ENCODE measurements at places on chromosomes 6 and 20.

- no peak for DNase-seq
Measured at GRCh38 chr6:5995949-5996713, 10.6 kb downstream of the NRN1 start.

DNA sequence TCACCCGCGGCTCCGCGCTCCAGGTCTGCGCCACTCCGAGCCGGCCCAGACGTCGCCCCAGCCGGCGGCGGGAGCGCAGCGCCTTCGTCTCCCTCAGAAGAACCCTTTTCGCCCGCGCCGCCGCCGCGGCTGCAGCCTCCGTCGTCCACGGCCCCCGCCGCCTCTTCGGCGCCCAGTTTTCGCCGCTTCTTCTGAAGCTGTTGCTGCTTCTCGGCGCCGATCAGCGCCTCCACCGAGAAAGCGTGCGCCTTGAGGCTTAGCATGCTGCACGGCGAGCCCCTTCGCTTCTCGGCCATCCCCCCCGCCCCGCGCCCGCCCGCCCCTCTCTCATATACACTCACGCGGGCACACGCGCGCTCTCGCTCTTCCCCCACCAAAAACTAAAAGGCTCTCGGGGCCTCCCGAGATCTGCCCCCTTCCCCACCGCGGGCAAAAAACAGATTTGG lies 489 bp downstream of the TBX18 start:
- DNase-seq = no peak

DNA sequence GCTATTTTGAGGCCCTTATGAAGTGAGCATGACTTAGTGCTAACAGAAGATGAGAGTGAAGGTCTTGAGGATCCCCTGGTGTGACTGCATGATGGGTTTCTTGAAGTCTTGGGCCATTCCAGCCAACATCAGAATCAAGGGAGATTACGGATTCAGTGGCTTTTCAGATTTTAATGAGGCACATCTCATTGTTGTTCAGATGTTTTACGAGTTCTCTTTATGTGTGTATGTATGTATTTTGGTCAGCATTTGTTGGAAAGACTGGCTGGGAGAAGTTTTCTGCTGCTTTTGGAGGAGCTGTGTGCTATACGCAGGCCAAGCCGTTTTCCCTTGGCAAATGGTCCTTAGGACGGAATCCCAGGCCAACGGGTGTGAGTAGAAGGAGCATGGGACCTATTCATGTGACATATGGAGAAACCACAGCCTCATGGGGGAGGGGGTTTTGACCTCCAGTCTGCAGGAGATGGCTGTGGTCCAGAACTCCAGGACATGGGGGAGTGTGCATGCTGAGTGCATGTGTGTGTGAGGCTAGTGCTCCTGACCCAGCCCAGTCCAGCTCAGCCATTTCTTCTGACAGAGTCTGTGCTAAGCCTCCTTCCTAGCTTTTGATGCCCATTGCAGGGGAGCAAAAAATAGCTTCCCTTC lies 35.3 kb downstream of the CHMP4B start:
- no peak for DNase-seq

DNA sequence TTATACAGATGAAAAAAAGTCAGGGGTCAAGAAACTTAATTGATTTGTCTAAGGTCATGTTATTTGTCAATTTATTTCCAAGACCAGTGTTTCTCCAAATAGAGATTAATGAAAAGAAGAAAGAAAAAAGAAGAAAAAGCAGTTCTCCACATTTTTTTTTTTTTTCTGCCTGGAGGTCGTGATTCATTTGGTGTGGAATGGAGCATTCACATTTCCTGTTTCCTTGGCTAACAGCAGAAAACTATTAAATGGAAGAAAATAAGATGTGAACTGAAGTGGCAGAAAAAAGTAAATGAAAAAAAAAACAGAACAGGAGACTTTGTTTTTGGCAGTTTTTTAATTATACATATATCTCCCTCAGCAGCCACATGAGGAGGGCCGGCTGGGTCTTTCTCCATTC lies 470.8 kb upstream of the ZNF337 start:
- DNase-seq = no peak

- no peak for DNase-seq
Measured at GRCh38 chr20:35091816-35092523, 637 bp downstream of the TRPC4AP start.

GRCh38 chr20:38420388-38421085 lies 14.6 kb downstream of the SNHG17 start:
- DNase-seq = no peak

DNA sequence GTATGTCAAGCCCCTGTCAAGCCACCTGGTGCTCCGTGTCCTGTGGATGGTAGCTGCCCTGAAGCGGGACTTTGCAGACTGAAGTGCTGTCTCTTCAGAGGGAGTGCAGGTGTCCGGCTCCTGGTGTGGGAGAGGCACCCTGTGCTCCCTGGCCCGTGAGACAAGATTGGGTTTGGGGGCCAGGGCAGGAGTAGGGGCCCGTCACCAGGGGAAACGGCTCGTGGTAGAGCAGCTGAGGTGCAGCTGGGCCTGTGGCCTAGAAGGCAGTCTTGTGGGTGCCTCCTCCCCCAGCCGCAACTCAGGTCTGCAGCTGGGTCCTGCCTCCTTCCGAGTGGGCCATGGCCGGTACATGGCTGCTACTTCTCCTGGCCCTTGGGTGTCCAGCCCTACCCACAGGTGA lies at the start of gene PTCRA:
TSS of gene PTCRA (plus strand) at position 322 of the 400 bp plus-strand sequence. CDS start at position 339, 17 bp downstream.
- no peak for DNase-seq

GRCh38 chr20:60480950-60481742 lies 522.9 kb downstream of the CDH26 start:
- DNase-seq = no peak

DNA sequence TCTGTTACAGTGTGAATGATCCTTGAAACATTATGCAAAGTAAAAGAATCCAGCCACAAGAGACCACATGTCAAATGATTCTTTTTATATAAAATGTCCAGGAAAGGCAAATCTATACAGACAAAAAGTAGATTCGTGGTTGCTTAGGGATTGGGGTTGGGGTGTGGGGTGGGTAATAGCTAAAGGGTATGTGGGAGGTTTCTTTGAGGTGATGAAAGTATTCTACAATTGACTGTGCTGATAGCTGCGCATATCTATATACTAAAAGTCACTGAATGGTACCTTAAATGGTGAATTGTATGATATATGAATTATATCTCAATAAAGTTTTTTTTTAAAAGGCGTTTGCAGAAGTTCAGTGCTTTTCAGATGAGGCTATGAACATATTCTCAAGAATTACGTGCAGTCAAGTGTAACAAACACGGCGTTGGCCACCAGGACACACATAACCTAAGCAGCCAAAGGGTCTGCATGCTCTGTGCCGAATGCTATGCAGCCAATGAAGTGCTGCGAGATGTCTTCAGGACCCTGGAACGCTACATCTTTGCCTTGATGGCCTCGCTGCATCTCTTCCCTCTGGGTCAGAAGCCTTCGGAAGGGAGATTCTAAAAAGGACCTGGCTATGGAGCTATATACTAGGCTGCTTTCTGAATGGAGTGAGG lies 96.9 kb downstream of the SCML4 start:
- DNase-seq = no peak

DNA sequence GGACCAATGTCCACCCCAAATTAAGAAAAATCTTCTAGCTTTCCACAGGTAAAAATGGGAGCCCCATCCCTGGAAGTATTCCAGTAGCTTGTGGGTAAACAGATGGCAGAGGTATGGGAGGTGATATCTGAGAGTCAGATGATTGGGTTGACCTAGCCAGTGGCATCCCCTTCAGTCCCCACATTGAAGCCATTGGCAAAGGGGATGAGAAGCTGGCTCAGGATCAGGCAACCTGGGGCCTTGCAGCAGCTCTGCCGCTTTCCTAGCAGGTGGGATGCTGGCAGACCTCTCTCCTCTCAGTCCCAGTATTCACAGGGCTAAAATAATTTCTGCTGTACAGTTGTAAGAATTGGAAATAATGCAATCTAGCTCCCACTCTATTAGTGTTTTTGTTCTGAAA lies 108.9 kb upstream of the KCNG1 start:
- DNase-seq = no peak

GRCh38 chr6:6811128-6812009 lies 222.8 kb downstream of the LY86 start:
- DNase-seq = no peak

GRCh38 chr6:25173951-25174474 lies 105.2 kb upstream of the CARMIL1 start:
- DNase-seq = no peak

Measured in activated CD8-positive, alpha-beta memory T cell treated with anti-CD3 and anti-CD28 coated beads for 48 hours (primary cell).